ENCODE measurements at places on chromosomes 11 and 22. TPM values are rescaled to one million over a fixed set of nuclear protein-coding genes. Genes with fewer than 3 reads are reported as not detected.

The EIF3D gene
- 143 TPM for total RNA-seq

The IGSF22 gene
- total RNA-seq: 1.1 TPM

The SERPIND1 gene
- total RNA-seq: not detected

The LRP5 gene
- total RNA-seq: 17.4 TPM

The C11orf21 gene
- total RNA-seq: not detected

The PYGM gene
- total RNA-seq: 5.5 TPM
